ENCODE measurements at places on chromosomes 16 and 17. TPM values are rescaled to one million over a fixed set of nuclear protein-coding genes. Genes with fewer than 3 reads are reported as not detected.
A peak's percentile ranks its signal among the peaks of the same experiment; 100 is the strongest.

DNA sequence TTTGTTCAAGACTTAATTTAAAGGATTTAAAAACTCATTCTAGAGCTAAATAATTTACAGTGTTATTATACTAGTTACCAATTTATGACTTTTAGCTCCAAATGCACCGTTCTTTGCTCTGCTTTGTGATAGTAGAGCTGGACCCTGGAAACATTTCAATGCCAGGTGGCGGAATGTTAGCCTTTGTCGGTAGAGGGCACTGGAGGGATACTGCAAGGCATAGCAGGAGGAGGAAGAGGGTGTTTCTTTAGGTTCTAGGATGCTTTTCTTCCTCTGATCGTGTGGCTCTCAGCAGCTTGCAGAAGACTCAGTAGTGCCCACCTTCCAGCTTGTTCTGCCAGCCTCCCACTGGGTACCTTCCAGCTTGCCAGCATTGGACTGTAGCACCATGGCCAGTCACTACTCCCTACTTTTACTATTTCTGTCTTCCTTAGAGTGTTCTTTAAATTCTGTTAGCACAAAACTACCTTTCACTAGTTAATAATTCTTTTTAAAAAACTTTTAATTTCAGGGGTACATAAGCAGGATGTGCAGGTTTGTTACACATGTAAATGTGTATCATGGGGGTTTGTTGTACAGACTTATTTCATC is 325.3 kb downstream of the UTP18 start:
- DNase-seq, result no peak

GRCh38 chr17:57045868-57046704 is 39.0 kb upstream of the AKAP1 start:
- DNase-seq, result peak; percentile 54

- no peak for DNase-seq
These were observed 28.8 kb upstream of the ST6GALNAC1 start for GRCh38 chr17:76672270-76672851.

DNA sequence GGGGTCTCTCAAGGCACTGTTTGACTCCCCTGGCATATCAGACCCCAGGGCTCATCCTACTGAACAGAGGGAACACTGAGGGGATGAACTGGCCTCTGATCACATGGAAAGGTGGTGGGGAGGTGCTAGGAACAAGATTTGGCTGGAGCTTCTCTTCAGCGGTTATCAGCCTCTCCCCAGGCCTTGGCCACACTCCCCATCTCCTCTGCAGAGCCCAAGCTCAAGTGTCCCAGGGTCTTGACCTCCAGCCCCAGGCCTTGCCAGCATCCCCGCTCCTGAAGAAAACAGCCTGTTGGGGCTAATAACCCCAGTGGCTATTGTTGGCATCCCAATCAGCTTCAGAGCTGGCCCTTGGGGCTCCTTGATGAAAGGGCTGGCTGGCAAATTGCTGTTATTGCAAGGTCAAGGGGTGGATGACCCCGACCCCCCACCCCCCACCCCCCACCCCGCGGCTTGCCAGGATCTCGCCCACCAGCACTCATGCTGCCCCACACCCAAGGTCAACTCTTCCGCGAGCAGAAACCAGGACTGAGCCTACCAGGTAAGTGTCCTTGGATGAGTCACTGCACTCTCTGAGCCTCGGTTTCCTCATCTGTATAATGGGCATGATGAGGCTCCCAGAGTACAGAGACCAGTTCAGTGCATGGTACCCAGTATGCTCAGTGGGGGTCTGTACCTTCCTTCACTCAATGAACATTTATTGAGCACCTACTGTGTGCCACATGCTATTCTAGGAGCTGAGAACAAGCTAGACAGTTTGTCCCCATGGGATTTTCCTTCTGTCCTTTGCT is 18.8 kb upstream of the FAM83G start:
- no peak for DNase-seq

- DNase-seq, result no peak
These were observed 17.6 kb upstream of the LGALS9 start for GRCh38 chr17:27613433-27613832.

DNA sequence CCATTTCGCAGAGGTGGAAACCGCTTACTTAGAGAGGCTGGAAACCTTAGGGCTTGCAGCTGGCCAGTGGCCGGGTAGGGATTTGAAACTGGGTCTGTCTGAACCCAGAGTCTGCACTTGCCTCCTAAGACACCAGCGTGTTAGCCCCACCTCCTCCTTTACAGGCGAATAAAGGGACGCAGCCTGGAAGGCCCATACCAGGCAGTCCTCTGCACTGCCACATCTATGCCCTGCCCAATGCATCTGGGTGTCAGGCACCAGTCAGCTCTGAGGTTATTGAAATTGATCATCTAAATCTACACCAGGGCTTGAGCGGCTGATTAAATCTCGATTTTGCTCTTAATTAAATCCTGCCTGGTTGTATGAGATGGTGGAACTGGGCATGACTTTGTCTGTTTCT is 19.9 kb upstream of the NAGS start:
- no peak for DNase-seq

GRCh38 chr17:81323411-81323868 is 28.3 kb upstream of the SLC38A10 start:
- peak; percentile 74 for DNase-seq

MPV17L gene
- polyA plus RNA-seq, result 2.3 TPM

DNA sequence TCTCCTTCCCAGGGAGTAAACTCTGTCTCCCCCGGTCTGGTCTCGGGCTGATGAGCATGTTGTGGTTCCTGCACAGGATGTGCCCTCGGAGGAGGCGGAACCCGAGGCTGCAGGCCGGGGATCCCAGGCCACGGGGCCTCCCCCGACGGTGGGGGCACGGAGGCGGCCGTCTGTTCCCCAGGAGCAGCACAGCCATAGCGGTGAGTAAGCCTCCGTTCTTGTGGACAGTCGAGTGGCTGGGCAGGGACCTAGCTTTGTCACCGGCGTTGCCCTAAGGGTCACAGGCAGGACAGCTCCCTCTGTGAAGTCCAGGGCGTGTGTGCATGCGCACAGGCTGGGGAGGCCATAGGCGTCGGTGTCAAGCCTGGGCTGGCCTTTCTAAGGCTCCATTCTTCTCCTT is 3.5 kb downstream of the ZNF213 start:
- no peak for DNase-seq

- DNase-seq, result no peak
These were observed 40.6 kb upstream of the PITPNM3 start for GRCh38 chr17:6596941-6597340.

DNA sequence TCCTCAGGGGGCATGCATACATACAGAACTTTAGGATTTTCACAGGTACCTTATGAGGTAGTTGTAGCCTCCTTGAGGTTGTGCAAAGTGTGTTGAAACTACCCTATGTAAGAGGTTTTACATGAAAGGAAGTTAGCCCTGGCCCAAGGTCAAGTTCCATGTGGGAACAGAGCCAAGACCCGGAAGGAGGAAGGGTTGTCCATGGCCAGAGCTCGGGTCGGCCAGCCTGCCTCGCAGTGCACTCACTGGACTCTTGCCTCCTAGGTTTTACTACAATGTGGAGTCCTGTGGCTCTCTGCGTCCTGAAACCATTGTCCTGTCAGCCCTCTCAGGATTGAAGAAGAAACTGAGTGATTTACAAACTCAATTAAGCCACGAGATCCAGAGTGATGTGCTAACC is 8.2 kb downstream of the POLR2C start:
- DNase-seq, result no peak

TP53 gene
- polyA plus RNA-seq, result 50.7 TPM

NKD1 gene
- polyA plus RNA-seq, result 5.9 TPM

GRCh38 chr17:3049705-3050295 is 13.6 kb downstream of the OR1D5 start:
- no peak for DNase-seq

SEPTIN1 gene
- polyA plus RNA-seq, result 0.94 TPM
